ENCODE measurements at places on chromosomes 16 and 17. TPM values are rescaled to one million over a fixed set of nuclear protein-coding genes. Genes with fewer than 3 reads are reported as not detected.

DNA sequence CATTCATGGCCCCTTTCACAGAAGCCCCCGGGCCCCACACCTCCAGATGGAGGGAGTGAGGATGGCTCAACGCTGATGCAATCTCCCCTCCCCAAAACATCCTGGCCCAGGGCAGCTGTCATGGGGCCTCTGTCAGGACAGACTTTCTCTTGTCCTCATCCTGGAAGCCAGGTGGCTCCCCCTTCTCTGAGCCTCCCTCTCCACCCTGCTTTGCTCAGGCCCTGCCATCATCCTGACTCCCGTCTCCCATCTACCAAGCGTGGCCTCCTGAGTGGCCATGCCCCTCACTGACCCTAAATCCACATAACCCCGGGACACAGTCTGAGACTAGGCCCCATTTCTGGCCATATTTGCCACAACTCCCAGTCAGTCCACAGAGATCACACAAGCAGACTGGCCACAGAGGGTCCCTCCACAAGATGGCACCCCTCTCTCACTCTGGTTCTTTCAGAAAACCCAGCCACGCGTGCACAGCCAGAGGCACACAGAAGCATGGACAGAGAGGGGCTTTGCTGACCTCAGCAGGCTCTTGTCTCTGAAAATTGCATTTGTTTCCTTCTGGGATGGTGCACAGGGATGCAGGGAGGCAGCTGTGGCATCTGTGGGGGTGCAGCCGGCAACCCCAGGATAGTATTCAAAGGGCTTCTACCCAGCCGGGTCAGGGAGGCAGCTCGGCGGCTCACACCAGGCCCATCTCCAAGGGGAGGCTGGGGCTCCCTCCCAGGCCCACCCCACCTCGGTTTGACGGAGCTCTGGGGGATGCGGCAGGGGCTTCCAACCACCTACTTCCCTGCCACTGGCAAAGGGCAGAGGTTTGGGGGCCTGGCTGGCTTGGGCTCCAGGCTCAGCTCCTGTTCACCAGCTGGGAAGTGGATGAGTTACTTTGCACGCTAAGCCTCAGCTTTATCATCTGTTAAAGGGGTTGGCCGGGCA is 16.9 kb downstream of the DOC2B start:
- peak; percentile 27 for DNase-seq

DNA sequence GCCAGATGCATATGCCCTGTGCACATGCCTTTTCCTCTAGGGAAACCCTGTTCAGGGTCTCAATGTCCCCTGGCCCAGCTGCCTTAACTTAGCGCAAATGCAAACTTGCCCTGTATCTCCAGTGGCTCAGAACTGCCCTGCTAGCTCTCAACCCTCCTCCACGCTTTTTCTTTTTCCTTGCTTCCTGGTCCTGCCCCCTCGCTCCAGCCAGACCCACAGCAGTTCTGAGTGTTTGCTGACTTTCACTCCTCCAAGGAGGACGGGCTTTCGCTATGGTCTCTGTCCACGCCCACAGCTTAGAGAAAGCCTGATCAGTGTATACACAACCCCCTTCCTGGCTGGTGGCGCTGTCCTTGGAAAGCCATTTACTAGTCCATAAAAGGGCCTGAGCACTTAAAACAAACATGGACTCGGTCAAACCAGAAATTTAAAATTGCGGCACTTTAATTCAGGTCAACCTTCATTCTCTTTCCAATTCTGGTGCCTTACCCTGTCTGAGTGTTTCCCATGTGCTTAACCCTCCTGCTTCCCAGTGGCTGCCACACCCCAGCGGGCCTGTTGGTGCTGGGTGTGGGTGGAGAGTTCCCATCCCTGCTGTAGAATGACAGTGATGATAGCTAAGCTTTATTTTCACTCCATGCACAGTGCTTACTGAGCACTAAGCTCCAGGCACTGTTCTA is 15.6 kb upstream of the TMEM98 start:
- DNase-seq: peak; percentile 93

SLX4 gene
- 1.1 TPM for polyA plus RNA-seq

MYH8 gene
- polyA plus RNA-seq: 5.0 TPM

- no peak for DNase-seq
Measured at GRCh38 chr17:45363498-45363897, 46.7 kb upstream of the MAP3K14 start.

All from small intestine (tissue), 16 donors.